ENCODE measurements at places on chromosomes 3 and 15.

- DNase-seq = no peak
Observed at GRCh38 chr3:37918627-37919026, 56.9 kb downstream of the CTDSPL start.

DNA sequence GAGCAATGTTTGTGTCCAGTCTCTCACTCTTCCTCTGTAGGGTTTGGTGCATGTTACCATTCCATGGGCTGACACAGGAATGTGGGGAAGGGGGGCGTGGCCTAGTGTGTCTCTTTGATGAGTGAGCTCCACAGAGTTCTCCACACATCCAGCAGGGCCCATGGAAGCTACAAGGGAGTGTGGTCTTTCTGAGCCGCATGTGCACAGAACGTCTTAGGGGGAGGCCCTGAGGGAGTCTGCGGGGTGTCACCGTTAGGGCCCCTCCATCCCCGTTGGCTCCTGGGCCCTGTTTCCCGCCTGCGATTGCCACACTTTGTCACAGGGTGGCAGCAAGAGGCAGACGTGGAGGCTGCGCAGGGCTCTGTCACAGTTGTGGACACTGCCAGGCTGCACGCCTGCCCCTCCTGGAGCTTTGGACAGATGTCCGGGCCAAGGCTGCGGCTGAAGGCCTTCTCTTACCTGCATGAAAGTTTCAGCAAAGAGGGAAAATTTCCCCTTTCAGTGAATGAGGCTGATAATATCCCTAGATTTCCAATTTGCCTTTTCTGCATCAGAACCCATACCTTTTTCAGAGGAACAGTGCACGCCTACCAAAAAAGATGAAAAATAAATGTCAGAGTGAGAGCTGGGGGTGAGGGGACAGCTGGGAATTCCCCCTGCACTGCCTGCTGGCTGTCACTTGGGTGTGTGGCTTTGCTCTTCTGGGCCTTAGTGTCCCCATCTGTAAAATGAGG is 24.3 kb downstream of the CACNA2D3 start:
- no peak for DNase-seq

GRCh38 chr3:156535798-156536197 is 19.1 kb downstream of the SSR3 start:
- DNase-seq = no peak

DNA sequence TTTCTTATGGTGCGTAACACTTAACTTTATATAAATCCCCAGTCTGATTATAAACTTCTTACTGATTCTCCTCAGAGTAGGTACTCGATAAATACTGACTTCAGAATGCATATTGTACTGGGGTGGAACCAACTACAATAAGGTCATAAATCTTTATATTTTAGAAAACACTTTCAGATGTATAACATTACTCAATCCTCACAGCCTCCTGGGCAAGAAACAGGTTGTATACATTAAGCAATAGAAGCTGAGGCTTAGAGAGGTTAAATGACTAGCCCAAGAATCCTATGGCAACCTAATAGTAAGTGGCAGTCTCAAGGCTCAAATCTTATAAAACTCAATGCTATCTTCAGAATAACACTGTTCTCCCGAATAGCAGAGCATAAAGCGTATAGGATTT is 9.1 kb downstream of the VPS13C start:
- no peak for DNase-seq

GRCh38 chr15:72764656-72765055 is 18.9 kb downstream of the ADPGK start:
- DNase-seq = no peak

GRCh38 chr3:112095731-112096130 is 9.5 kb downstream of the C3orf52 start:
- DNase-seq = no peak

- no peak for DNase-seq
Observed at GRCh38 chr15:30859091-30859874, 44.4 kb upstream of the FAN1 start.

- DNase-seq = no peak
Observed at GRCh38 chr3:128062033-128062745, 10.0 kb downstream of the SEC61A1 start.

GRCh38 chr15:61229883-61230180 is 730 bp upstream of the RORA start:
- no peak for DNase-seq

- no peak for DNase-seq
Observed at GRCh38 chr15:33057845-33058244, 136.7 kb downstream of the FMN1 start.

DNA sequence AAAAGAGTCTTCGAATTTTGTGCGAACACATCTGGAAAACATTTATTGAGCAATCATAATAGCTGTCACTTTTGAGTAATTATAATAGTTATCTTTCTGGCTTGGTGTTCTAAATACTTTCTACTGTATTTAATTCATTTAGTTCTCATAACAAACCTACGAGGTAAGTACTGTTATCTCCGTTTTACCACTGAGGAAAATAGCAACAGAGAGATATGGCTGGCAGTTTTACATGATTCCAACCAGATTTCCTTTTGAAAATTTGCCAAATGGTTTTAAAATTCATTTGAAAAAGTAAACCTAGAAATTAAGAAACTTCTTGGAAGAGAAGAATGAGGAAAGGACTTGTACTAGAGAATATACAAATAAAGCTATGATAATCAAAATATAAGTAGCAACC is 37.3 kb upstream of the MGA start:
- no peak for DNase-seq

GRCh38 chr15:72288796-72289596 is 16.6 kb upstream of the PARP6 start:
- DNase-seq = no peak

GRCh38 chr3:65811892-65812291 is 226.8 kb downstream of the MAGI1 start:
- DNase-seq = no peak

DNA sequence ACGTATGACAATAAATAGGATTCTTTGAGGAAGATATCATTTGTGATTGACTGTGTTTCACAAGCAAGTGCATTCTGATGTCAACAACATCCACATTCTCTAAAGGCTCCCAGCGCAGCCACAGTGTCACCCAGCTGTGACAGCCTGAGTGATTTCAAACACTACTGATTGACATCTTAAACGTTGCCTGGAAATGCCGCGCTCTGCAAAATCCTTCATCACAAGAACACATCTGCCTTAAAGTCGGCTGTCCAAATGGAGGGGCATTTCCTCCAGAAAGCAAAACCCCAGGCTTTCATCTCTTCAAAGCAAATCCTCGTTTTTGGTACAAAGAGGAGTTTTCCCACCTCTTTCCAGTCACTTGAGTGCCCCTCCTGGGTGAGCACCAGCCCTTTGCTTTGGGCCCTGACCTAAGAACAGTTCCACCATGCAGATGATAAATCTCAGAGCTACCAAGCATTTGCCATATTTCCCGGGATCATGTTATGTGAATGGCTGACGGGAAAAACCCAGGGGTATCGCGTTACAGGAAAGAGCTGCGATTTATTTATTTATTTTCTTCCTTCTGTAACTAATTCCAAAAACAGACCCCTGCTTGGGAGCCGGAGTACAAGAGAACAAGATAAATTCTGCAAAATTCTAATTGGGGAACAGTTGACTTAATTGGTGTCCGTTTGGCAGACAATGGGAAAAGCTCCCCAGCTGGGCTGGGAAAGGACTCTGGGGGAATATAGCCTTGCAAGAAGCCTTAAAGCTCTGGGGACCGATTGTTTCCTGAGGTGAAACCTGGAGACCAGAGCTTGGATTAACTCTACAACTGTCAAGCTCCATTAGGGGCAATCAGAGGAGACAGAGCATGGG is 703.8 kb upstream of the NR2F2 start:
- peak; percentile 43 for DNase-seq

GRCh38 chr3:60633644-60634043 is 617.6 kb downstream of the FHIT start:
- no peak for DNase-seq

GRCh38 chr3:8658306-8659212 is 14.0 kb upstream of the SSUH2 start:
- DNase-seq = no peak
